ENCODE measurements at places on chromosomes 12 and 14. TPM values are rescaled to one million over a fixed set of nuclear protein-coding genes. Genes with fewer than 3 reads are reported as not detected.

Gene PRICKLE1
- 51.7 TPM for total RNA-seq

Gene PLEKHH1
- 33.9 TPM for total RNA-seq

Gene KRT6B
- not detected for total RNA-seq

Gene CABP1
- 5.2 TPM for total RNA-seq

Gene TGM1
- total RNA-seq = 0.63 TPM

Measured in GM23338 (cell line).